Foreskin keratinocyte (primary cell): ENCODE measurements at places on chromosomes 16 and 17.
A peak's percentile ranks its signal among the peaks of the same experiment; 100 is the strongest.

GRCh38 chr16:9033125-9033830, 58.2 kb upstream of the HAPSTR1 start:
- DNase-seq = no peak

GRCh38 chr17:41907633-41908539, 10.9 kb downstream of the ACLY start:
- no peak for DNase-seq

GRCh38 chr17:13806092-13806491, 204.4 kb upstream of the HS3ST3A1 start:
- no peak for DNase-seq

DNA sequence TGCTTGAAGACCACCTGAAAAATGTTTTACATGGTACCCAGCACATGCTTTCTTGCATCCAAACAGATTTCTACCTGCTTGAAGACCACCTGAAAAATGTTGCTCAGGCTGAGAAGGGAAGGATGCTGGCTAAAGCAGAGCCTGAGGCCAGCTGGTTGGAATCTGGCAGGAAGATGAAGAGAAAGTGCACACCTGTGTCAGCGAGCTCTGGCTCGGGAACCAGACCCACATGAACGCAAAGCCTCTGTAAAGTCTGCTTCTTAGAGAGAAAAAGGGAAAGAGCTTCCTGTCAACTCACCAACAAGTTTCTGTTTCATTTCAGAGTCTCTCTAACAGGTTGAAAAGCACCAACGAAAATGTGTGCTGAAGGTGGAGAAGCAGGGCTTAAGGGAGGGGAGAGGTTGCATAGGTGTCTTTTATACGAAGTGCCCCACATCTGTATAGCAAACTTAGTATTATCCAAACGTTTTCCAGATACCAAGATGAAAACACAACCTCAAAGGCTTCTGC, 226.0 kb downstream of the TOX3 start:
- no peak for DNase-seq

DNA sequence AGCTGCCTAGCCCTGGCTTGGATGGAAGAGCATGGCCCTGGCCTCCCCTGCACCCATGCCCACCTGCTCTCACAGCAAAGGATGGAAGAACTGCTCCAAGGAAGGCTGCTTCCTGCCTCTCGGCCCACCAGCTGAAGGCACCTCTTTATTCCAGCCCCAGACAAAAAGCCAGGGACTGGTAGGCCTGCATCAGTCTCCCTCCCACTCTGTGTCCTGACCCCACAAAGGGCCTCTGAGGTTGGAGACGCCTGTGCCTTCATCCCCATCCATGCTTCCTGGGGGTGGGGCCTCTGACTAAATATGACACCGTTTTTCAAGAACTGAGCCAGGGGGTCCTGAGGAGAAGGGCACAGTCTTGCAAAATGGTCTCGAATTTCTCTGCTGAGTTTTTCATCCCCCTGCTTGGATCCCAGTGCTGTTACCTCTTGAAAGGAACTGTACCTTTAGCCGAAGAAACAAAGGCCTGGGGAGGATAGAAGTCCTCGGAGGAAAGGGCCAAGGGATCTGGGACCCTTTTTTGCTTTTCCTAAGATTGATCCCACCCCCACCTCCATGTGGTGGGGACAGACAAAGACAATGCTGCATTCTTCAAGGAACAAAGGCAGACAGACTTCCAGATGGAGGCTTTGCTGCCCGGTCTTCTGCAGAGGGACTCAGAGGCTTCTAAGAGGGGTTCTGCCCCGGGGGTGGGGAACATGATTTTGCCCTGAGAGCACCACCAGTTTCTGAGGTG, 5.2 kb downstream of the C17orf50 start:
- no peak for DNase-seq

GRCh38 chr16:2048116-2048543, 345 bp downstream of the TSC2 start:
- no peak for DNase-seq

DNA sequence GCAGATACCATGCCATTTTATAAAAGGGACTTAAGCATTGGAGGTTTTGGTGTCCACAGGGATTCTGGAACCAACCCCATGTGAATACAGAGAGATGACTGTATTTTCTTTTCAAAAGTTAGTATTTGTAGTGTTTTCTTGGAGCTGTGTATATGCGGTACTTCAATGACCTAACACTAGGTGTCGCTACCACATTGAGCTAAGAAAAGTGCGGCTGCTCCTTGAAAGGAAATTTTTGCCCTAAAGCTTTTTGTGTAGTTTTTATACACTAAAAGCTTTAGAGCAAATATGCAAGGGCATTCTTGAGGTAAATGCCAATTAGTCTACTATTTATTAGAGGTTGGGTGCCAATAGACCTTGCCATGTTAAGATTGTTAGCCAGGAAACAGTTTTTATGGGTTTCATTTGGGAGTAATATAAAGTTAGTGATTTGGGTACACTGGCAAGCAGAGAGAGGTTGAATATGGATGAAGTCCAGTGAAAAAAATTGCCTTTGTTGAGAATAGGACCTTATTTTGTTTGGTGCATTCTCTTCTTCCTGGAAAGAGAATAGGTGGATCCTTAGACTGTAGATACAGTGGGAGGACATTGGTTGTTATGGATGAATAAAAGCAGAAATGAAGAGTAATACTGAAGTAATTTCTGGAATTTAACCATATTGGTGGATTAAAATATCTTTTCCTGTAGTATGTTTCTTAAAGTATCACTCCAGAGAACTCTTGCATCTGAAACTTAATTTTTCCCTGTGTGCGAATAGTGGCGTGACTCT, 43.3 kb downstream of the BCAS3 start:
- peak; percentile 43 for DNase-seq

DNA sequence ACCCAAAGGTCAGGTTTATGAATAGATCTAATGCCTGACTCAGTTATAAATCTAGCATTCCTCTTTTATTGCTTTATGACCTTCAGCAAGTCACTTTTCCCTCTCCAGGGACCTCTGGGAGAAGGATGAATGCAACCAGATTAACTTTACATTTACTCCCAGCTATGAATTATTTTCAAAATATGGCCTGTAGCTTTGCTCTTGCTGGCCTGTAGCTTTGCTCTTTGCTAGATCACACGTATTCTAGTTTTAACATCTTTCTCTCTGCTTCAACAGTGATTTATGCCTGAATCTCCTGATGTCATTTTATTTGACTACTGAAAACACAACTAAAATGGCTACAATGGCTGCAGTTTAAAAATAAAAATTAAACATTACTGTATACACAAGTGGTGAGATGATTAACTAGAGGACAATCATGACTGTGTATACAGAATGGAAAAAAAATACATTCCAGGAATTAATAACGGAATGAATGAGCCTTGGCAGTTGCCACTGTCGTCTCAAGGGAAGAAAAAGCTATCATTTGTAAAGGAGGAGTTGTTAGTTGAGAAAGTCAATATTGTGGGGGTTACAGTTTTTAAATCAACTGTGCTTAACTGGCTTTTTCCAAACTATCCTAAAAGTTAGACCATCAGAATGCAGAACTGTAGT, 434.5 kb upstream of the GOT2 start:
- DNase-seq = no peak

GRCh38 chr16:80580109-80580832, 39.5 kb downstream of the DYNLRB2 start:
- DNase-seq = peak; percentile 70

- no peak for DNase-seq
Observed at GRCh38 chr16:80176114-80176513, 364.7 kb upstream of the DYNLRB2 start.

DNA sequence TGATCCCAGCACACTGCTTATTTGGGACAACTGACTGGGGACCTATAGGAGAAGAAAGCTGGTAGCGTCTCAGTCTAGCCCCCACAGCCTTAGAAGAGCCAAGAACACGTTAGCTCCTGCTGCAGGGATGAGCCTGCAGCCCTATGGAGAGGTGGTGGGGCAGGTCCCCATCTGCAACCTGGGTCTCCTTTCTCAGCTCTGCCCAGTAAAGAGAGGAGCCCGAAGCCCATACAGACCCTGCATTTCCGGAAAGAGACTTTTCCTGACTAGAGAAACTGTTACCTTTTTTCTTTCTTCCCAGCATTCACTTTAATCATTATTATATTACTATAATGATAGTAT, 788 bp downstream of the METTL22 start:
- no peak for DNase-seq

DNA sequence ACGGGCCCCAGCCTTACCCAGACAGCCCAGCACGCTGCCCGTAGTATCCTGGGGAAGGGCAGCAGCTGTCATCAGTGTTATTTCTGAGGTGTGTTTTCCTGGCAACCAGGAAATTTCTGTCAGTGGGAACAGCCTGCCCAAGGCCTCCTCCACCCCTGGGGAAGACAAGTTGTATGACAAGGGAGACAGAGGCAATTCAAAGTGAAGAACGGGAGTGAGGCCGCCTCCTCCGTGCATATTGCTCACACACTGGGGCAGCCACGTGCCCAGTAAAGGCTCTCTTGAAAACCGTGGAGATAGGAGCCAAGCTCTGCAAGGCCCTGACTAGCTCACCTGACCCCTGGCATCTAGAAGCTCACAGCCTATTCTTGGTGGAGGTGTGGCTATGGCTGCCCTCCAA, 57.6 kb downstream of the RAI1 start:
- peak; percentile 39 for DNase-seq

DNA sequence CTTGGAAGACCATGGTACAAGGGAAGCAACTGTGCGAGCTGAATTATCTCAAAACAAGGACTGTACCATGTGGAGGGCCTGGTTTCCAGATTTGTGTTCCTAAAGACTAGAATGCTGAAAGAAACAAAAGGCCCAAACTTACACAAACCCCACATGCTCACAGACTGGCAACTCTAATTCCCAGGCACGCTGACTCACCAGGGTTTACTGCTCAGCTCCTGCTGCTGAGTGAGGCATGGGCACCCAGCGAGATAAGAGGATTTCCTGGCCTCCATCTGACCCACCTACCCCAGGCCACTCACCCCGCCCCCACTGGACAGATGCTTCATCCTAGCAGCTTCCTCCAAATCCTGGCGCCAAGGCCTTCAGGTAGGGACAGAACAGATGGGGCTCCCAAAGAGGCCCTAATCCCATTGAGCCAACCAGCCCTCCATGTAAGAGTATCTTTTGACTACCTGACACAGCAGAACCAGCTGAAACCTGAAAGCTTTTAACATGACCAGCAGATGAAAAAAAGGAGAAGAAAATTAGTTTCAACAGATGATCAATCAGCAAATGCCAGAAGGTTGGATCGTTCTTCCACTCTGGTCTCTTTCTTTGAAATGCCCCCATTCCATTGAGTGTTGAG, 33.9 kb downstream of the DCUN1D3 start:
- peak; percentile 85 for DNase-seq

DNA sequence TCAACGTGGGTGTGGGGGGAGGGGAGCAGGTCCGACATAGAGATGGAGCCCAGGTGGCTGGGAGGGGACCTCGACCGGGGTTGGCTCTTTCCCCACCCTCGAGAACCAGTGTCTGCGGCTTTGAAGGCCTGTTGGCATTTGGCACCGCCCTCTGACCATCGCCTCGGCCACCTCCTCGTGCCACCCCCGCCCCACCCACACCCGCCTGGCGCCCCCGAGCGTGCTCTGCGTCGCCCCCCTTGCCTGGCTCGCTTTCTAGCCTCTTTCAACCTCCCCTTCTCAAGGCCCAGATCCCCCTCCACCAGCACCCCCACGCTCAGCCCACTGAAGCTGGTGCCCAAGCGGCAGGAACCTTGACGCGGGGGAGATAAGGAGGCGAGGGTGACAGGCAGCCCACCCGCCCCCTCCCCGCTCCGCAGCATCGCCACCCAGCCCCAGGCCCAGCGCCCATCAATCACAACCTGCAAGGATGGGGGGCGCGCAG, 619 bp downstream of the CACNB1 start:
- no peak for DNase-seq

DNA sequence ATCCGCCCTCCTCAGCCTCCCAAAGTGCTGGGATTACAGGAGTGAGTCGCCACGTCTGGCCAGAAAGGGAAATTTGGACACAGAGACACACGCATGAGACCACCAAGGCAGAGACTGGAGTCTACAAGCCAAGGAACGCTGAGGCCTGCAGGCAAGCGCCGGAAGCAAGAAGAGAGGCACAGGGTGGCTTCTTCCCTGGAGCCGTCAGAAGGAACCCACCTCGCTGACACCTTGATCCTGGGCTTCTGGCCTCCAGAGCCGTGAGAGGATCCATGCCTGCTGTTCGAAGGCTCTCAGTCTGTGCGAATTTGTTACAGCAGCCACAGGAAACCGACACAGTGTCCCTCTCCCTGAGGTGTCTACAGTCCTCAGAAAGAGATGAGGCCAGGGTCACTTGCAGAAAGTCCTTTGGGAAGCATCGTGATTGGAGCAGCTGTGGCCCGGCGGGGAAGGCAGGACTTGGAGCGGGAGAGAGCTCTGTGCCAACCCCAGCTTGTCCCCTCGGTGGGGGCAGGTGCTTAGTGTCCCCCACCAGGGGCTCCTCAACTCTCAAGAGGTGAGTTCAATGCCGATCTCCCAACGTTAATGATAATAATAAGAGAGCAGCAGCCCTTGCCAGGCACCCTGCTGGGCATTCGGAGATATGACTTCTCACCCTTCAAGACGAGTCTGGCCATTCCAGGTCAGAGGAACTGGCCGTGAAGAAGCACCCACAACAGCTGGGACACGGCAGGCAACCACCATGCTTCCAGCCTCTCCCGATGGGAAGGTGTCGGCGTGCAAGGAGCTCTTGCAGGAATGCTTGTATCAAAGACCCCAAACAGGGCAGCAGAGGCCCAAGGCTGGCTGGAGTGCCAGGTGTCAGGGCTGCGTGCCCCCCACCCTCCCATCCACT, 68.4 kb upstream of the TNRC6C start:
- DNase-seq = no peak

DNA sequence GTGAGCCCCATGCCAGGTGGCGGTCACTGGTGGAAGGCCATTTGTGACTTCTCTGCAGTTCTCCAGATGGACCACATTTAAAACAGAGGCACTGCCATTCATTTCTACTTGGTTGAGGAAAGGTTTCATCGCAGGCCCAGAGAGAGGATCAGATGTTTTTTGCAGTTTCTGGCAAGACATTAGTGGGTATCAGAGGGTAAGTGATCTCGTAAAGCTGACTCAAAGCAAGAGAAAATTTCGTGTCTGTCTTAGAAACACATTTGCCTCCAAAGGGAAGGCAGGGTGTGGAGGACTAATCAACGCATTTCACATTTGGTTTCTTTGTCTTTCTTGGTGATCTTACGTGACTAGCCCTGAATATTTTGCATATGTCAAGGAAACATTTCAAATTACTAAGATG, 81.8 kb downstream of the PRKCB start:
- no peak for DNase-seq

DNA sequence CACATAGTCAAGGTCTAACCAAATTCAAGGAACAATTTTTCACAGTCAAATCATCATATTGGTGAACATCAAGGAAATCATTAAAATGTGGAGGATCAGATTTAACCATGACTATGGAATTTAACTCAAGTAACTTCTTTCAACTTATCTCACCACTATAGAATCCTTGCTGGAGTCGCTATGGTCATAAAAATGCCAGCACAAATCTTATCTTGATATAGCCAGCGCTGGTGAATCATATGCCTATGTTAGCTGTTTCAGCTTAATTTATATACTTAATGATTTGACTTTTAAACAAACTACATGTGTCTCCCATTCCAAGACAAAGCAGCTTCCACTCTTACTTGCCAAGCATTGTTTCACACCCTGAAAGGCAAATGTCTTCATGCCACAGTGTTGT, 416.4 kb downstream of the CDH11 start:
- DNase-seq = no peak

GRCh38 chr17:61345061-61345460, 54.6 kb upstream of the TBX2 start:
- no peak for DNase-seq

- no peak for DNase-seq
Observed at GRCh38 chr16:19210968-19211367, 42.9 kb downstream of the SYT17 start.
